NCI-H69 (cell line): ENCODE measurements at places on chromosomes 1 and 21.
A peak's percentile ranks its signal among the peaks of the same experiment; 100 is the strongest.

- peak; percentile 32 for DNase-seq
Observed at GRCh38 chr1:218341325-218341724, 3.8 kb upstream of the TGFB2 start.

DNA sequence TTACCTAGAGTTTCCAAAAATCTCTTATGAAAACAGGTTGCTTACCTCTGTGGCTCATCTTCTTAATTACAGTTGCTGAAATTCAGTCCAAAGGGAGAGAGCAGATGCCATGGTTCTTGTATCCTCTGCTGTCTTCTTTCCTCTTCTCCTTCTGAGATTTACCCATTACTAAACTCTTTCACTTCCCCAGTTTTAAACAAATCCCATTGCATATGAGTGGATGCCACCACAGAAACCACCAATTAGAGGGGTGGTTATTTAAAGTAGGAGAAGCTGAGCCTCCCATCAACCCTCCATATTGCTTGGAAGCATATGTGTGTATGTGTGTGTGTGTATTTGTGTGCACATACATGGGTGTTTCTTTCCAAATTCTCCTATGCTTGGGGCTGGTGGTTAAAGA lies 128.5 kb upstream of the KCNK1 start:
- no peak for DNase-seq

DNA sequence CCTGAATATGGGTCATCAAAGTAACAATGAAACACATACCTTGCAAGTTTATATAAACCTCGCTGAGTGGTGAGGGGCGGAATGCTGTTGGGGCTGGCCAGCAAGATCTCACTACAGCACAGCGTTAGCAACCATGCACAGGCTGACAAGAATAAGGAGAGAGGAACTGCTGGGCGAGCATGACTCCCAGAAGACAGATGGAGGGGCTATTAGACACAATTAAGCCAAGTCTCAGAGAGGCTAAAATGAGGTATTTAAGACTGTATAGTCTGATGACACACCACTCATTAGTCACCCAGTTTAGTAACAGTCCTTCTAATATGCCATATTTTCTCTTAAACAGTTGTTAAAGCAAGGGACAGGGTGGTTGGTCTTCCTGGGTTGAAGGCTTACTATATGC lies 340.2 kb upstream of the NR5A2 start:
- peak; percentile 68 for DNase-seq

DNA sequence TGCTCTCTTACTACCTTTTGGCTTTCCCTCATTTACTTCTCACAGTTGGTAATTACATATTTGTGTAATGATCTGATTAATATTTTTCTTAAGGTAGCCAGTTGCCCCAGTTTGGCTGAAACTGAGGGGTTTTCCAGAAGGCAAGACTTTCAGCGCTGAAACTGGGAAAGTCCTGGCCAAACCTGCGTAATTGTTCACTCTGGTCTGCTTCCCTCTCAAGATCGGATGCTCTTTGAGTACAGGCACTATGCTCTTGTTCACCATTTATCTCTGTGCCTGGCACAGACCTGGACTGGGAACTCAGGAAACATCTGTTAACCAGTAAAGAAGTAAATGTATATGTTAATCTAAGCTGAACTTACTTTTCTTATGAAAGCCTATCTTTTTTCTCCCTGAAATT lies 209.6 kb upstream of the HOOK1 start:
- DNase-seq: no peak

DNA sequence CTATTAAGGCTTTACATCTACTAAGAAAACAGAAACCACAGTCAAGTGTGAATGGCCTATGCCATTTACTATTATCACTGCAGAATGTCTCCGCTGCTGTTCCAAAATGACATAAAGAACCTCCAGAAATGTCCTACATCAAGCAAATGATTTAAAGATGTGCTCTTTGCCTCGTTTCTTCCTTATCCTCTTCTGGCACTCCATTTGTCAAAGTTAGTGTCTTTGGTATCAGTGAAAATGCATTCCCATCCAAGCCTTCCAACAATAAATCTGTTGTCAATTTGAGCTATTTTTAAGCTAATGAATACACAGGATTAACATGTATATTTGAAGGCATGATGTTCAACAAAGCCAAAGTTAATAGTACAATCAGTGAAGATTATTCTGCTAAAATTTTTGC lies 105.7 kb downstream of the LRRC53 start:
- DNase-seq: no peak

DNA sequence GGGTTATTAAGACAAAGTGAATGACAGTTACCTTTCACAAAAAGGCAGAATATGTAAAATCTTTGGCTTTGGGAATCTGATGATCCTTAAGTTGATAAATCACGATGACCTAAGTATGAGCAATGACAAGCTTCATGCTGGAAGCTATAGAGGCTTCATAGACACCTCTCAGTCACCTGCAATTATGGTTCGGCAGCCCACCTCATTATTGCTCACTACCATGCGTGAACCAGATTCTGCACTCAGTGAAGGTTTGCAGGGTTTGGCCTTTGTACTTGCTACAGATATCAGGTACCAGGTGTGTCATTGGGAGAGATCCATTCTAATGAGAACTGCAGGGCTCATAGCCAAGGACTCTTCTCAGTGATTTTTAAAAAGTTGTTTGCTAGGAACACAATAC lies 163.5 kb downstream of the KCTD3 start:
- no peak for DNase-seq

- DNase-seq: peak; percentile 51
Observed at GRCh38 chr1:172394141-172394751, 26.2 kb upstream of the C1orf105 start.

DNA sequence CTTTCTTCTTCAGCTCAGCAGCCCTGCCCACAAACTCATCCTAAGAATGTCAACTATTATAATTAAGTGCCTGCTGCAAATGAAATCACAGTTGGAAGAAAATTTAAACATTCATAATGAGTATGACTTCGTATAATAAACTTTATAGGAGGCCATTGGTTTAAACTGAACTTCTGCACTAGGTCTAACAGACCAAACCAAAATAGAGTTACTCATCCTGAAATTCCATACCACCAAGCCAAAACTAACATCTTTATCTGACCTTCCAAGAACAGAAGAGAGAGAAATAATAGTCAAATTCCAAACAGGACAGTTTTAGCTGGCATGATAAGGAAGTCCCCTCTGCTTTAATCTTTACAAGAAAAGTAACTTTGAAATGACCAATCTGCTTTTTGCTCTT lies 472.4 kb upstream of the PRMT6 start:
- DNase-seq: no peak

GRCh38 chr21:30479259-30479658 lies 908 bp downstream of the KRTAP19-1 start:
- no peak for DNase-seq

GRCh38 chr1:22828484-22829308 lies 118.1 kb downstream of the EPHB2 start:
- no peak for DNase-seq

GRCh38 chr1:25875154-25875855 lies at the start of gene PAQR7:
Gene PAQR7, minus strand, starts transcription at chr1:25875708. Its CDS starts 11,869 bp downstream, at chr1:25863839.
- DNase-seq: peak; percentile 77

DNA sequence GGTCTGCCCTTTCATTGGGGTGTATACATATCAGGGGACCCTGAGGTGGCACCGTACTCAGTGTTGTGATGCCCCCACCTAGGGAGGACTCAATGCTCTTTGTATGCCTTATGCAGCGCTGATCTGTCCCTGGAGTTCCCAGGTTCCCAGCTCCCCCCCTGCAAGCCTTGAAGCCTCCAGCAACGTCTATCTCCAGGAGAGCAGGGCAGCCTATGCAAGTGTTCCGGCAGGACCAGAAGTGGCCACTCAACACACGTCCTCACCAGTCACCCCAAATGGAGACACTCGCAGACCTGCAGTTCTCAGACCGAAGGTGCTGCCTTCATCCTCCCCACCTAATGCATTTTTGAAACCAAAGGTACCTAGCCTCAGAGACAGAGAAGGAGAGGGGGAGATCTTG lies 25.2 kb upstream of the CNTN2 start:
- no peak for DNase-seq

DNA sequence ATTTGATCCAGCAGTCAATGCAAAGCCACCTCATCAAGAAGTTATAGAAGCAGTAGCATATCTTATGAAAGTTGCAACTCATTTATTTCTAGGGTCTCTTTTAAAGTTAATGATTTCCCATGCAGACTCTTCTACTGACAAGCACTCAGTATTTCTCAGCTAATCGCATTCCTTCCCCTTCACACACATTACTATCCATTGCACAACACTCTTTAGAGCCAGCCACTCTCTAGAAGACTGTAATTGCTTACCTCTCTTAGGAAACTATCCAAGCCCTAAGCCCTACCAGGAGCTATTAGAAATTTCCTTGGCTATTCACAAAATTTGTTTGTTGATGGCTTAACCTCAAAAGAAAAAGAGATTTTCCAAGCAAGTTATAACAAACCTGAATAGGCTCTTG lies 106.0 kb downstream of the ADAMTS1 start:
- DNase-seq: no peak

DNA sequence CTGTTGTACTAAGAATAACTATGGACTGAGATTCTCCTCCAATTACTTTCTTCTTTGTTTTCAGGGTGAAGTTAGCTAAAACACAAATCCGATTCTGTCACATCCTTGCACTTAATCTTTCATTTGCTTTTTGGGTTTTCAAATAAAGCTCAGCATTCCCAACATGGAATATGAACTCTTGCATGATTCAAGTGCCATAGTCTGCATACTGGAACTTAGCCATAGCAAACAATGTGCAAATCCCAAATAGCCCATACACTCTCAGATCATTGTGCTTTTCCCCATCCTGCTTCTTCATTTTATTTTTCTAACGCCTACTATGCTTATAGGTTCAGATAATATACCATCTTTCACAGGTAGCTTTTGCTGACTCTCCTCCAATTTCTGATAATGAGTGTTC lies 455.8 kb upstream of the PRMT6 start:
- no peak for DNase-seq

DNA sequence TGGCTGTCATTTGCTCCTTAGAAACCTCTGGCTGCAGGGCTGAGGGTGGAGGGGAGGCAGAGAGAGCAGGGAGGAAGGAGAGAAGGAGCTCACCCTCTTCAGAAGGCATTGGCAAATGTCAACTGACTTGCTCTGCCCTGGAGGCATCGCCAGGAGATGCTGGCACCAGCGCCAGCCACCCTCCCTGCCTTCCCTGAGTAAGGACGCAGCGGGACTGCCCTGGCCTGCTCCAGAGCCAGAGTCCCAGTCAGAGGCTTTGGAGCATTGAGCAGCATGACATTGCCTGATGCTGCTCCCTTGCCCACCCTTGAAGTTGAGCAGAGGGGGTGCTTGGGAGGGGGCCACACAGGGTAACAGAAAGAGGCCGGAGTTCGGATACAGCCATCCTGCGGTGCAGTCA lies 62.3 kb downstream of the DISP3 start:
- DNase-seq: peak; percentile 27

GRCh38 chr1:220810179-220810653 lies 23.5 kb downstream of the MTARC1 start:
- DNase-seq: peak; percentile 81

- DNase-seq: no peak
Observed at GRCh38 chr1:160916666-160917065, 31.7 kb upstream of the ITLN1 start.

DNA sequence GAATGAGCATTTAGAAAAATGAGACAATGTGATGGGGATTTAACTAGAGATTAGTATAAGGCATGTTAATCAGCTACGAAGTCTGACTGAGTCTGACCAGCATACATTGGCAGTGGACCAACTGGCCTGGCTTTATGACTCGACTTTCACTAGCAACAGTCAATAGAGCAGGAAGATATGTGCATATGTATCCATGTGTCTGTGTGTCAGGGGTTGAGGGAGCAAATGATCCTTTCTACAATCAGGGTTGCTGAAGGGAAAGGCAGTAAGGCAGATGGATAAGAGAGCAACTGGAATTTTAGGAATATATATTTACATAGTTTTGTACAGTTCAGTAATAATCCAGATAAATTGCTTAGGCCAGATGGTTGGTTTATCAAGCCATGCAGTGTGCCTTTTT lies 645.6 kb downstream of the PLA2G4A start:
- DNase-seq: peak; percentile 96

DNA sequence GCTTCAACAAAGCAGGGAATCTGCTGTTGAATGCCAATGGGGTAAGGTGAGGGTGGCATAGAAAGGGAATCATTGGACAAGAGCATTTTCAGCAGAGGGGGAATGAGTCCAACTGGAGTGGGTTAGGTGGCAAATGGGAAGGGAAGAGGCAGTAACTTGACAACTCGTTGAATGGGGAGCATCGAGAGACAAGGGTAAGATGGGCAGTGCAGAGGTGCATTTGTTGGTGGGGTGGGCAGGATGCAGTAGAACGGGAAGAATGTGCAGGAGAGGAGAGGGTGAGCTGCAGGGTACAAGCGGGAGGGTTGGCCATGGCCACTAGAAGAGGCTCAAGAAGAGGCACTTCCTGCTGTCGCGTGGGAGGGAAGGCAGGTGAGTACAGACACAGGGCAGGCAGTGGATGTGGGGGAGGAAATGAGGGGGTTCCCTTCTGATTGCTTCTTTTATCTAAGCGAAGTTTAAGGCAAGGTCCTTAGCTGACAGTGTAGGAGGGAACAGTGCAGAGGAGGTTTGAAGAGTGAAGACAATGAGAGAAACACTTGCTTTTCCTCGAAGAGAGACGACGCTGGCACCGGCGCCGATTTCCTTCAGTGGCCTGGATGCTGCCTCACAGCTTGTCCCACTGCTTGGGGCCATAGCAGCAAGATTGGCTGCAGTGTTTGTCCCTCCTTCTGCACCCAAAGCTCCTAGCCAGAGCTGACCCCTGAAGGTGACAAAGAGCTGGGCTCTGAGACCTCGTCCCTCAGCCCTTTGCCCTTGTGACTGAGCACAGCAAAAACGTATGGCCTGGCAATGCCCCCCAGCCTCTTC lies 3.2 kb upstream of the IKBKE start:
- no peak for DNase-seq

DNA sequence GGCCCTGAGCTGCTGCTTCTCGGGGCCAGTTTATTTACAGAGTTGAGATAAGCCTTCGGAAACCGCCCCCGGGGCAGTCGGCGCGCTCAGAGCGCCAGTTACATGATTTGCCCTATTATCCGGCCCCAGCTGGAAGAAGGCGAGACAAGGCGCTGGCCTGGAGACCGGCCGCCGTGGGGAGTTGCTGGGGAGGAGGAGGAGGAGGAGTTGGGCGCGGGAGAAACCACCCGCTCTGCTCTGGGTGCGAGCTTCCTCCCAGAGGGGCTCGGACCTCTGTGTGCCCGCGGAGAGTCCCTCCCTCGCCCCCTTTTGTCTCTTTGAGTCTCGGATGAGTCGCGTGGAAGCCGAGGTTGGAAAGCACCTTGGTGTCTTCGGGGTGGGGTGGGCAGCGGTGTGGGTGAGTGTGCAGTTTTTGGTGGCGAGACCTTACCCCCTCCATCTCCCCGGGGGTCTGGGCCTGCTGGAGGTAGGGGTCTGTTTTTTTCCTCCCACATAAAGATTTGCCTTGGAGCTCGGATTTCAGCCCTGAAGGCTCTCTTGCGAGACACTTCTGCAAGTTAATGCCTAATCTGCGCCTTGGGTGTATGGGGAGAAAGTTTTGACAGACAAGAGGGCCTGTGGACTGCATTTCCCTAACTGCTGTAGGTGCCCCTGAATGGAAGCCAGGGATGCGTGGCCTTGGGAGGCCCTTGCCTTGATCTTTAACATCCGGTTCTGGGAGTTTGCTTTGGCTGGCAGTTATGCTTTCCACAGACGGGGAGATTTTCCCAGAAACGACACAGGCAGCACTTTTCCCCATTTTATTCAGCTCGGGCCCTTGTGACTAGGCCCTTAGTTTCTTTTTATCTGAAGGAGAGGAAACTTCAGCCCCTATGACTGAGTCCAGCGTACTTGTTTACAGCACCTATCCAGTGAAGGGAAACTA lies 80.0 kb downstream of the NDUFS5 start:
- peak; percentile 57 for DNase-seq

GRCh38 chr1:246012341-246012740 lies 494.7 kb downstream of the SMYD3 start:
- DNase-seq: peak; percentile 73
